ENCODE measurements at places on chromosomes 1 and 21.

- no peaks in the 10 kb centered on the region for H3K27me3 ChIP-seq
- no peak overlapping the region for H3K4me3 ChIP-seq
- no peak overlapping the region for H3K27ac ChIP-seq
- peak; percentile 82 for DNase-seq
Observed at GRCh38 chr1:31712630-31713029, 8.8 kb upstream of the COL16A1 start.

GRCh38 chr1:236458996-236459395, 64.8 kb upstream of the LGALS8 start:
- H3K27ac ChIP-seq = no peak overlapping the region
- no peaks in the 10 kb centered on the region for H3K36me3 ChIP-seq
- H3K4me3 ChIP-seq = no peak overlapping the region
- no peak for DNase-seq
- no peaks in the 10 kb centered on the region for H3K27me3 ChIP-seq

GRCh38 chr1:74637296-74637695, 36.3 kb downstream of the ERICH3 start:
- H3K36me3 ChIP-seq = no peaks in the 10 kb centered on the region
- H3K27ac ChIP-seq = no peak overlapping the region
- no peak overlapping the region for H3K4me3 ChIP-seq
- no peak for DNase-seq
- H3K27me3 ChIP-seq = no peaks in the 10 kb centered on the region

GRCh38 chr1:234546890-234547788, 62.8 kb downstream of the IRF2BP2 start:
- H3K36me3 ChIP-seq = no peaks in the 10 kb centered on the region
- peak overlapping the region; percentile 12 for H3K27ac ChIP-seq
- no peaks in the 10 kb centered on the region for H3K27me3 ChIP-seq
- peaks cover 25% of the 10 kb centered on the region for H3K4me1 ChIP-seq
- no peak for DNase-seq

DNA sequence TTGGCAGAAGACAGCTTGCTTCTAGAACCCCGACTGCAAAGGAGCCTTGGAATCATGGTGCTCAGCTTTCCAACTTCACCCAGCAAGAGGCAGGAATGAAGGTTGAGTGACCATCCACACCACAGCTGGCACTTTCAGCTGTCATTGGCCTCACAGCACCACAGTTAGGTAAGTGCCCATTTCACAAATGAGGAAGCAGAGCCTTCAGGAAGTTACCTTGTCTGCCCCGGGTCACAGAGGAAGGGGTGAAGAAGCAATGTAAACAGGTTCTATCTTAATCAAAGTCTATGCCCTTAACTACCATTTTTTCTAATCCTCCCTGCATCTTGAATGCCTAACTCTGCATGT, 156.0 kb downstream of the GLUL start:
- no peak for DNase-seq
- H3K36me3 ChIP-seq = no peaks in the 10 kb centered on the region

- H3K27ac ChIP-seq = no peak overlapping the region
- H3K36me3 ChIP-seq = no peaks in the 10 kb centered on the region
- DNase-seq = no peak
- no peaks in the 10 kb centered on the region for H3K27me3 ChIP-seq
- H3K4me3 ChIP-seq = no peak overlapping the region
- no peaks in the 10 kb centered on the region for H3K4me1 ChIP-seq
Observed at GRCh38 chr1:47696404-47696736, 258.5 kb downstream of the FOXD2 start.

GRCh38 chr1:47616906-47617305, 179.1 kb downstream of the FOXD2 start:
- H3K27ac ChIP-seq = no peak overlapping the region
- DNase-seq = peak; percentile 1
- no peak overlapping the region for H3K4me3 ChIP-seq
- no peaks in the 10 kb centered on the region for H3K36me3 ChIP-seq
- H3K4me1 ChIP-seq = no peaks in the 10 kb centered on the region
- no peaks in the 10 kb centered on the region for H3K27me3 ChIP-seq

DNA sequence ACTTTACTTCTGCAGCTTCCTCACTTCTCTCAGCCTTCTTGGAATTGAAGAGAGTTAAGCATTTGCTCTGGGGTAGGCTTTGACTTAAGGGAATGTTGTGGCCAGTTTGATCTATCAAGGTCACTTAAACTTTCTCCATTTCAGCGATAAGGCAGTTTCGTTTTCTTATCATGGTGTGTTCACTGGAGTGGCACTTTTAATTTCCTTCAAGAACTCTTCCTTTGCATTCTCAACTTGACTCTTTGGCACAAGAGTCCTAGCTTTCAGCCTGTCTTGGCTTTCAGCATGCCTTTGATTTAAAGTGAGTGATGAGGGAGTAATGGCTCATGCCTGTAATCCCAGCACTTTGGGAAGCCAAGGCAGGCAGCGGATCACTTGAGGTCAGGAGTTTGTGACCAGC, 38.7 kb downstream of the HS2ST1 start:
- peaks cover 2% of the 10 kb centered on the region for H3K27me3 ChIP-seq
- H3K36me3 ChIP-seq = no peaks in the 10 kb centered on the region
- no peak overlapping the region for H3K27ac ChIP-seq
- no peaks in the 10 kb centered on the region for H3K4me1 ChIP-seq
- no peak for DNase-seq

- no peaks in the 10 kb centered on the region for H3K36me3 ChIP-seq
- no peak for DNase-seq
- H3K4me3 ChIP-seq = no peak overlapping the region
- peaks cover 2% of the 10 kb centered on the region for H3K4me1 ChIP-seq
Observed at GRCh38 chr1:81809808-81810207, 9.1 kb downstream of the ADGRL2 start.

GRCh38 chr21:34790341-34790740, 121.5 kb downstream of the CLIC6 start:
- H3K27me3 ChIP-seq = no peaks in the 10 kb centered on the region
- no peak overlapping the region for H3K4me3 ChIP-seq
- no peaks in the 10 kb centered on the region for H3K4me1 ChIP-seq
- H3K36me3 ChIP-seq = no peaks in the 10 kb centered on the region
- DNase-seq = no peak
- H3K27ac ChIP-seq = no peak overlapping the region

GRCh38 chr1:26787381-26787705, 407 bp upstream of the PIGV start:
- peaks cover 28% of the 10 kb centered on the region for H3K4me1 ChIP-seq
- H3K27me3 ChIP-seq = no peaks in the 10 kb centered on the region
- H3K36me3 ChIP-seq = no peaks in the 10 kb centered on the region
- no peak for DNase-seq
- peak overlapping the region; percentile 96 for H3K27ac ChIP-seq

DNA sequence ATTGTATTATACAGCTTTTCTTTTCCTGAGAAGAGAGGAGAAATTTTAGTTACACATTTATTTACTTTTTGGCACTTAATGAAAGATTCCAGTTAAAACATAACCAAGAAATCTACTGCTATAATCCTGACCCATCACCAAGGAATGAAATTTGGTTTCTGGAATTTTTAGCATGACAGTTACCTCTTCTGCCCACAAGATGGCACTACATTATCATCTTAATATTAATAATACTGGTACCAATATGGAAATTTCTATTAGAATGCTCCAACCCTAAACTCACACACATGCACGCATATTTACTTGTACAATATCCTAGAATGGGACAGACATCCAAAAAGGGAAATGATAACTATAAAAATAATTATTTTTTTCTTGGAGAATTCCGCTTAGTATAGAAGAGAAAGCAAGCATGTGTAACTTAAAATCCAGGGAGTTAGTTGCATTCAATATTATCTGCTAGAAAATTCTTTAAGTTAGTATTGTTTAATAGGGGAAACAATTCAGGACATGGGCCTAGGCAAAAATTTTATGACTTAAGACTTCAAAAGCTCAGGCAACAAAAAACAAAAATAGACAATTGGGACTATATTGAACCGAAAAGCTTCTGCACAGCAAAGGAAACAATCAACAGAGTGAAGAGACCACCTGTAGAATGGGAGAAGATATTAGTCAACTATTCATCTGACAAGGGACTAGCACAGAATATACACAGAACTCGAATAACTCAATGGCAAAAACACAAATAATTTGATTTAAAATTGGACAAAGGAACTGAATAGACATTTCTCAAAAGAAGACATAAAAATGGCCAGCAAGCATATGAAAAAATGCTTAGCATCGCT, 37.4 kb downstream of the MAP3K21 start:
- H3K4me1 ChIP-seq = no peaks in the 10 kb centered on the region
- no peak overlapping the region for H3K4me3 ChIP-seq
- no peak for DNase-seq
- H3K27ac ChIP-seq = no peak overlapping the region
- H3K36me3 ChIP-seq = no peaks in the 10 kb centered on the region

DNA sequence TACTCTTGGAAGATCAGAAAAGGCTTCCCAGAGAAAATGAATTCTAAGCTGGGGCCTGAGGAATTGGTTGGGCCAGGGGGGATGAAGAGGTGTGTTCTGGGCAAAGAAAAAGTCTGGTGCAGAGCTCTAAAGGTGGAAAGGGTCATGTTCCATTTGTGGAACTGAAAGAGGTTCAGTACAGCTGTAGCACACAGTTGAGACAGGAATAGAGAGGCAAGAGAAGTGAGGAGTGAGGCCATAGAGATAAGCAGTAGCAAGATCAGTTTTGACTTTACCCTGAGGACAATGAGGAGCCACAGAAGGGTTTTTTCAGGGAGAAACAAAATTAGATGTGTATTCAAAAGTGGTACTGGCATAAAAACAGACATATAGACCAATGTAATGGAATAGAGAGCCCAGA, 30.3 kb upstream of the MUTYH start:
- peaks cover 6% of the 10 kb centered on the region for H3K4me1 ChIP-seq
- H3K27me3 ChIP-seq = no peaks in the 10 kb centered on the region
- no peak overlapping the region for H3K27ac ChIP-seq
- DNase-seq = no peak

All from ovary (tissue), 10 donors.